ENCODE measurements at places on chromosomes 11 and 22.

DNA sequence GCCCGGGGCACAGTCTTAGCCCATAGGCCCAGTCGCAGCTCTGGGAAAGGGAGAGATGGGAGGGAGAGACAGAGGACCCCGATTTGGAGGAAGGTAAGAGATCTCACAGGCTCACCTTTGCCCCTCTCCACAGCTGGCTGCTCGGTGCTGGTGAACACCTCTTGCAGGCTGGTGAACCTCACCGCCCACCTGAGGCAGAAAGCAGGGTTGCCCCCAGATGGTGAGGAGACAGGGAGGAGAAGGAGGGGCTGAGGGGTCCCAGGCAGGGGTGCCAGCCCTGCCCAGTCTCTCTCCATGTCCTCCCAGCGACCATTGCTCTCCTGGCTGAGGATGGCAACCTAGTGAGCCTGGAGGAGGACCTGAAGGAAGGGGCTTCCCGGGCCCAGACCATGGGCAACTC is 1.2 kb downstream of the C22orf15 start:
- no peak for DNase-seq

- peak; percentile 85 for DNase-seq
Observed at GRCh38 chr11:46121724-46122477, 647 bp upstream of the PHF21A start.

GRCh38 chr11:117625237-117625636 is 171.8 kb downstream of the DSCAML1 start:
- no peak for DNase-seq

- no peak for DNase-seq
Observed at GRCh38 chr22:24422102-24422665, 5.2 kb upstream of the ADORA2A start.

- DNase-seq, result peak; percentile 48
Observed at GRCh38 chr11:420054-420910, 5.5 kb upstream of the SIGIRR start.

GRCh38 chr11:19595840-19596751 is 116.5 kb upstream of the NAV2 start:
- no peak for DNase-seq

DNA sequence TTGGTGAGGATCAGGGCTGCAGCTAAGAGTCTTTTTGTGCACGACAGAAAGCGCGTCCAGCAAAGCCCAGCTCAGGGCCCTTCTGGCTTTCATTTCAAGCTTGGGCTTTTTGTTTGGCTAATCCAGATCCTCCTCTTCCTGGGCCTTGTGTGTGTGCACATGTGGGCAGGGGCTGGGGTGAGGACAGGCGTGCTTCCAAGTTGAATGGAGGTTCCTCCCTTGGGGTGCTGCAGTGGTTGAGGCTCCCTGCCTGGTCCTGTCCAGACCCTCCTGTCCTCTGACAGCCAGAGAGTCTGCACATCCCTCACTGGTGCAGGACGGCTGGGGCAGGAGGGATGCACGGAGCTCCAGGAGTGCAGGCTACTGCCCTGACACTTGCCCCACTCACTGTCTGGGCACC is 62.0 kb upstream of the NECTIN1 start:
- no peak for DNase-seq

DNA sequence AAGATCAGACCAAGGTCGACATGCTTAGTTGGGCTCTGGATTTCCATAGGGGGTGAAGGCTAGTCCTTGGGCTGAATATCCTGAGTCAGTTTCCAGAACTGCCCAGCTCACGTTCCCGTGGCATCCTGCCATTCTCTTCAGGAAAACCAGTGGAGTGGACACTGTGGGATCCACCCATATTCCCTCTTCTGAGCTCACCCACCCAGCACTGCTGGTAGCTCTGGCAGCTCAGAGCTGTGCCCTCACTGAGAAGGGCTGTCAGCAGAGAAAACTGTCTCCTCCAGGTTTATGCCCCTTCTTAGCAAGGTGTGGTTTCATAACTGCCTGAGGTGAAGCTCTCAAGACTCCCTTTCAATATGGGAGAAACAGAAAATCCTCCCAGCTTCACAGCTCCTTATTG is 111.7 kb downstream of the GGTLC2 start:
- DNase-seq, result no peak

DNA sequence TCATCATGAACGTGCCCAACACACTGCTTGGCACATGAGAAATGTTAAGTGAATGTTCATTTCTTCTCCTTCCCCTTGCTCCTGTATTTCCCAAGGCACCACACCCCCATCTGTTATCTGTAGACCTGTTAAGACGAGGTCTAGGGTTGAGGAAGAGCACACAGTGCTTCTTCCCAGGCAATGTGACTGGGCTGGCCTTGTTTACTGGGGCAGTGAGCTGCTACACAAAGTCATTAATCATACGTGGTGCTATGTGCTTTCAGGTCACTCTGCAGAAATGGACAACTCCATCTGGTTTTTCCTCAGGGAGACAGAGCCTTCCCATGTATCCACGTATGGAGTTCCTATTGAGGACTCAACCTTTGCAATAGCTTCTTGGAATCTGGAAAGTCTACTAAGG is 118.7 kb downstream of the KCNC1 start:
- no peak for DNase-seq

All from activated CD8-positive, alpha-beta memory T cell treated with anti-CD3 and anti-CD28 coated beads, Interleukin-2, amount 50 U/mL, for 48 hours (primary cell).